ENCODE measurements at places on chromosomes 4 and X. TPM values are rescaled to one million over a fixed set of nuclear protein-coding genes. Genes with fewer than 3 reads are reported as not detected.

- no peak for DNase-seq
Measured at GRCh38 chr4:68569466-68570121, 6.5 kb downstream of the UGT2B17 start.

DNA sequence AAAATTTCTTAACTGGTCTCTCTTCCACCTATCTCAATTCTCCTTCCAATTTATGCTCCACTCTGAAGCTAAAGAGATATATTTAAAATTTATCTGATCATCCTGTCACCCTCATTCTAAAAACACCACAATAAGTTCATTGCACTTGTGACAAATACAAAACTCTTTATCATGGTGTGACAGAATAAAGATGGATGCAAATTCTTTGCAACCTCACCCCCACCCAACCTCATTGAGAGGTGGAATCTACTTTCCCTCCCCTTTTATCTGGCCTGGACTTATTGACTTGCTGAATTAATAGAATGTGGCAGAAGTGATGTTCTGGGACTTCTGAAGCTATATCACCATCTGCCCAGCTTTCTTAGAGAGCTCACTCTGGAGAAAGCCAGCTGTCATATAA lies 46.5 kb downstream of the IDS start:
- DNase-seq: no peak

DNA sequence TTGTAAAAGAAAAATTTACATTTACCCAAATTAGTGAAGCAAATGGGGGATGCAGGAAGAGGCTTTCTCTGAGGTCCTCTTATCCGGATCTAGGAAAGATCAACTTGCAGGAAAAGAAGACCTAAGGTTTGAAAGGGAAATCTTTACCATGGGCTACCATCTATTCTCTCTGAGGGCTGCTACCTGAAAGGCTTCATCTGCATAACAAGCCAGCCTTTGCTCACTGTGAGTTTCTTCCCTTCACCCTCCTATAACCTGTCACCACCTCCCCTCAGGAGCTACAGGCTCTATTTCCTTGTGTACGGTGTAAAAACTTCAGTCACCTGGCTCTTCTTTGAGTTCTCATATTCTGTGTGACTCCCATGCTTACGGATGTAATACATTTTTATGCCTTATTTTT lies 118.6 kb upstream of the BEND4 start:
- DNase-seq: no peak

GRCh38 chrX:40471965-40472648 lies 108.7 kb upstream of the ATP6AP2 start:
- DNase-seq: peak; percentile 36

GRCh38 chr4:165210566-165210965 lies 3.2 kb downstream of the KLHL2 start:
- no peak for DNase-seq

DNA sequence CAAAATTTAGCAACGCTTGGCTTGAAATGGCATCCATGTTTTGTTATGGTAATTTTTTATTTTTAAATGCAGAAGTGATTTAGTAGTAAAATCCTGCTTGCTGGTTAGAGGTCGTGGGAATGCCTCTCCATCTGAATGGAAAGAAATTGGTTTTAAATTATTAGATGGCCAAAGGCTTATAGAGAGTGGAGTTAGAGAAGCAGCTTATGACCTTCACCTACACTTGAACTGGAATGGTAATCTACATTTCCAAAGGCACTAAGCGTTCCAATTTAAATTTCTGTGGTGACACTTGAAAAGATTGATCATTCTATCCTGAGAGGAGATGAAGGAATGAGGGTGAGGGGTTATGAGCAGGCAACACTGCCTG lies 280.7 kb downstream of the RAPGEF2 start:
- DNase-seq: no peak

DNA sequence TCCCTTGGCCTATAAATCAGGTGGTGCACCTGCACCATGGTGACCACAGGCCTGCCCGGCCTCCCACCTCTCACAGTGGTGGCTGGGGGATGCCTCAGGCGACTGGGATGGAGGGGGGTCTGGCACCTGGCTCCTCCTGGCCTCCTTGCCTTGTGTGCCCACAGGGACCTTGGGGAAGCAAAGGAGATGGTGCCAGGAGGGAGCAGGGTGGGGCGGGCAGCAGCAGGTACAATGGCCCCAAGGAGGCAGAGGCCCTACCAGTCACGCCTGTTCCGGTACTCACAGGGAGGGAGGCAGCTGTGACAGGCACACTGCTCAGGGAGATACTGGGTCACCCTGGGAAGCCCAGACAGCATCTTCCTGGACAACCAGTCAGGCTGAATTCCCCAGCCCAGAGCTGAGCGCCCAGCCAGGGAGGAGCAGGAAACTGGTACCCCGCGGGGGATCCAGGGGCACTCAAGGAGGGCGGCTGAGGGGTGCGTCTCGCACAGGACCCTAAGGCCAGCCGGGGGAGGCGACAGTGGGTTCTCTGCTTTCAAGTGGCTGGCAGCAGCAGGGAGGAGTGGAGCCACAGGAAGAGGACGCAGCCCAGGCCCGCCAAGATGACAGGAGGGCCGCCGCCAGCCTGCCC lies 1.2 kb upstream of the TREX2 start:
- DNase-seq: no peak

DNA sequence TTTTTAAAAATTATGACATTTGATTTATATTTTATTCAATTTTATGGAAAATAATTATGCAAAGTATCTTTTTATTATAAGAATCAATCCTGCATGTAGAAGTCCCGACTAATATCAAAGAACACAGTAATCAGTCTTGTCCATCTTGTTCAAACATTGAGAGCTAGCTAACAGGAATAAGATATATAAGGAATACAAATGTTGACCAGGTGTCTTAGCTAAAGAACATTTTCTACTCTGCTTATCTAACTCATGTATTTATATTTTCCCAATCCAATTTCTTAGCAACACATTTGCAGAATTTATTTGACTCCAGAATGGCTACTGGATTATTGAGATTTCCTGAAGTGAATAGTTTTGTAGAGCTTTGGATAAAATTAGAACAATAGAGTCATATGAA lies 61.5 kb upstream of the NR3C2 start:
- no peak for DNase-seq

DNA sequence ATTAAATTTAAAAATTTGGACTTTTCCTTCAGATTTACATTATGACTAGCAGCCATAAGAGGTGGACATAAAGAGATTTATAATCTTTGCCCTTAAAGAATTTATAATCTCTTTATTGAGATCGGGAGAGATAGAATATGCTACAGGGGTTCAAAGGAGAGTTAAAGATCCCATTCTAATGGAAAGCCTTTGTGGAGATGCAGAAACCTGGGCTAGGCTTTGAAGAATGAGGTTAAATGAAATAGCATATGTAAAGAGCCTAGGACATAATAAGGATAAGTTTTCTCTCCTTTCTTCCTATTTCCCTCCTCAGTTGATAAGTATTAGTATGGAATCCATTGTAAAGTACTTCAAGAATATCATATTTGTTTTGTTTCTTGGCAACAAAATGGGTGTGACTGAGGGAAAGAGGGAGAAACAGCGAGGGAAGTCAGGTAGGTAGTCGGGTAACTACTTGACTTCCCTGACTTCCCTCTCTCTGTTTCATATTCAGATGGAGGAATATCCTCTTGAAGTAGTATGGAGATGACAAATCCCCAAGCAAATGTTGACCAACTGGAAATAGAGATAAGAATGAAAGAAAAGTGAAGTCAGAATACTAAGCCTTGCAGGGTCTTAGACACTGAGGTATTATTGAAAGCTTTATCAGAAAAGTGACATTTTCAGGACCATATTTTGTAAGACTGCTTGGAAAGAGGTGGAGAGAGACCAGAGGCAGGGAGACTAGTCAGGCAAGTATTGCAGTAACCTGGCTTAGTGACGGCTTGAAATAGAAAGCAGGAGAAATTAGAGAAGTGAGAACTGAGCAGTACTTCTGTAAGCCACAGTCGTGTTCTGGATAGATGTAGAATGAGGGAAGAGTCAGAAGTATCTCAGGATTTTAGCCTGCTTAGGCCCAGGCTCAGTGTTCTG lies 82.9 kb downstream of the PDLIM5 start:
- no peak for DNase-seq

DNA sequence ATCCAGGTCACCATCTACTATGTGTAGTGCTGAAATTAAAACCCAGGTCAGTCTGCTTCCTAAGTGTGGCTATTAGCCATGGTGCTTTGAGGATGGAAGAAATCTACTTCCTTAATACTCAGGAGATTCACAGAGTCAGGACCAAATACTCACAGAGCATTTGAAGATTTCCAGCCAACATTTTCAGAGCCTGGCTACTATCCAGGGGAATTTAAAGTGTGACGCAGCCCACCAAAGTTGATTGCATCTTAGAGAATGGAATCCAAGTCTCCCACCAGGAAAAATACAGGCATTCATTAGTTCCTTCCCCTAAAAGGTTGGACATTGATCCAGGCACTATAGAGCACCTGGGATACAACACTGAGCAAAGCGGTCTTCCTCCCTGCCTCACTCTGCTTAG lies 83.8 kb downstream of the HS3ST1 start:
- DNase-seq: no peak

Gene PDE6B
- 22.9 TPM for total RNA-seq

Gene UGT2B10
- not detected for total RNA-seq

Gene SOWAHB
- total RNA-seq: not detected

Gene RPA4
- 0.40 TPM for total RNA-seq

Gene TMEM271
- not detected for total RNA-seq
